ENCODE measurements at places on chromosomes 5 and 9. TPM values are rescaled to one million over a fixed set of nuclear protein-coding genes. Genes with fewer than 3 reads are reported as not detected.

DNA sequence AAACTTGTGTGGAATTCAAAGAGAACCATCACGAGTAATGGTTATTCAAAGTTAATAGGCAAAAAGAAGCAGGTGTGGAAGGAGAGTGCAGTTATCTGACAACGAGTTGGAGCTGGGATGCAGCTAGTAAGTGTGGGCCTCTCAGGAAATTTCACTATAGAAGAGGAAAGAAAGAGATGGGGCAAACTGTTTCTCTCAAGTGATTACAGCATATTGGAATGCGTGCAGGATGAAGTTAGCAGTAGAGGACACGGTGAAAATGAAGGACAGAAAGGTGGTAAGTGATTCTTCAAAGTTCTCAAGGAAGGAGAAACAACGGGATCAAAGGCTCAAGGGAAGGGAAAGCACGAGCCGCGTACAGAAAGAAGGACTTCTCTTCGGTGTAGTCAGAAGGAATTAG lies 84.0 kb downstream of the ADAMTS12 start:
- H3K36me3 ChIP-seq: no peaks in the 10 kb centered on the region
- DNase-seq: no peak
- H3K27ac ChIP-seq: peak overlapping the region; percentile 52

GRCh38 chr5:87243161-87243844 lies 24.4 kb upstream of the RASA1 start:
- no peak overlapping the region for H3K27ac ChIP-seq
- peak; percentile 13 for DNase-seq
- H3K4me3 ChIP-seq: no peak overlapping the region
- no peaks in the 10 kb centered on the region for H3K36me3 ChIP-seq

GRCh38 chr9:114559830-114560513 lies 27.6 kb upstream of the ATP6V1G1 start:
- H3K36me3 ChIP-seq: no peaks in the 10 kb centered on the region
- peak; percentile 30 for DNase-seq
- peaks cover 13% of the 10 kb centered on the region for H3K27me3 ChIP-seq

DNA sequence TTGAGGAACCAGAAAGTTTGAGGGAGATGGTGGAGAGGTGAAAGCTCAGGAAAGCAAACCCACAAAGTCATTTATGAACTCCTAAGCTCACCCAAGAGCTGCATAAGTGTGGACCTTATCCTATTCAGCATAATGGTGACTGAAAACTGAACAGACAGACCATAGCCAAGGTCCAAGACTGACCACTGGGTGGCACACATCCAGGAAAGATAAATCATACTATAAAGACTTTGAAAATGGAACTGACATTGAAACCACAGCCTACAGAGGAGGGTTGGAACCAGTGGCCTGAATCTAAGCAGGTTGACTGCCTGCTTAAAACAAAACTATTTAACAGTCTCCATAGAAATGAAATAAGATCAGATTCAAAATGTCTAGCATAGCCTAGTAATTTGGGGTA lies 121.0 kb upstream of the RGS7BP start:
- no peaks in the 10 kb centered on the region for H3K36me3 ChIP-seq
- H3K27me3 ChIP-seq: no peaks in the 10 kb centered on the region
- H3K27ac ChIP-seq: no peak overlapping the region
- no peaks in the 10 kb centered on the region for H3K4me1 ChIP-seq
- H3K4me3 ChIP-seq: no peak overlapping the region

DNA sequence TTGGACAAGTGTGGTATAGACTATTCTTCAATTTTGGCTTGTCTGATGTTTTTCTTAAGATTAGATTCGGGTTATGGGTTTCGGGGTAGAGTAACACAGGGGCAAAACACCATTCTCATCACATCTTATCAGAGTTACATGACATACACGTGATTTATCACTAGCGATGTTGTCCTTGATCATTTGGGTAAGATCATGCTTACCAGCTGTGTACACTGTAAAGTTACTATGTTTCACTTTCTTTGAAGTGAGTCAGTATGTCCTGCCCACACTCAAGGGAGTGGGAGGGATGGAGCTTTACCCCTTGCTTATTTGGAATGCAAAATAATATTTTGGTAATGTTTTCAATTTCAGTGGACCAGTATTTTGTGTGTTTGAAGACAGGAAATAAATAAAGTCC lies 101.8 kb upstream of the TAF11L2 start:
- no peak for DNase-seq
- no peaks in the 10 kb centered on the region for H3K36me3 ChIP-seq
- H3K27me3 ChIP-seq: no peaks in the 10 kb centered on the region
- H3K4me1 ChIP-seq: peaks cover 15% of the 10 kb centered on the region
- H3K27ac ChIP-seq: peak overlapping the region; percentile 68

DNA sequence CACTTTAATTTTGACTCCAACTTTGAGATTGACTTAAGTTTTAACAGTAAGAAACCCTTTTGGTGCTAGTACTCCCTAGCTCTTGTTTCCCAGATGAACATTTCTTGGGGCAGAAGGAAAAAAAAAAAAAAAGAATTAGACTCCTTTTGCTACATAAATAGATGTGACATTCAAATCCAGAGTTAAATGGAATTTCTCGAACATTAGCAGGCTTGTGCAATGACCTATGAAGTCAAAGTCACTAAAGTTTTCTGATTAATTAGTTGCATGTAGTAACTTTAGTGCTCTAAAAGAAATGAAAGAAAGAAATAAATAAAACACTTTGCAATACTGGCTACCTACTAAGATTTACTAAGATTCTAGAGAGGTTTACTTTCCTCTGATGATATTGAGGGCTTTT lies 106.8 kb downstream of the TMEM174 start:
- DNase-seq: no peak
- H3K4me1 ChIP-seq: peaks cover 7% of the 10 kb centered on the region
- H3K27ac ChIP-seq: no peak overlapping the region
- no peak overlapping the region for H3K4me3 ChIP-seq
- no peaks in the 10 kb centered on the region for H3K27me3 ChIP-seq

DNA sequence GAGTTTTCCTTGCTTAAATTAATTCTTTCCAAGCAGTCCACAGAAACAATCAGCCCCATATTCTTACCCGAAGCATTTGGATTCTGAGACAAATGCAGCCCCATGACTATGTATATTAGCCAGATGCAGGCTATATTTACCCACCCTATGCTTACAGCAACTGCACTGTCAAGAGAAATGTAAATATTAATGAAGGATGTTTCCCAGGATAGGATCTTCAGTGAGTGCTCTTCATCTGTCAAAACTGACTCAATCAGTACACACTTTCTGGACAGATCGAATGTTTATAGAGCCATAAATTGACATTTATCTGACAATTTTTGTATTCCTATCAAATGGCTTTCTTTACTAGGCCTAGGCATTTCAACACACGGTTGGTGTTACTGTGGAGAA lies 725.3 kb upstream of the SEMA6A start:
- no peak overlapping the region for H3K27ac ChIP-seq
- no peaks in the 10 kb centered on the region for H3K36me3 ChIP-seq
- DNase-seq: no peak
- H3K27me3 ChIP-seq: no peaks in the 10 kb centered on the region
- H3K4me1 ChIP-seq: peaks cover 9% of the 10 kb centered on the region

DNA sequence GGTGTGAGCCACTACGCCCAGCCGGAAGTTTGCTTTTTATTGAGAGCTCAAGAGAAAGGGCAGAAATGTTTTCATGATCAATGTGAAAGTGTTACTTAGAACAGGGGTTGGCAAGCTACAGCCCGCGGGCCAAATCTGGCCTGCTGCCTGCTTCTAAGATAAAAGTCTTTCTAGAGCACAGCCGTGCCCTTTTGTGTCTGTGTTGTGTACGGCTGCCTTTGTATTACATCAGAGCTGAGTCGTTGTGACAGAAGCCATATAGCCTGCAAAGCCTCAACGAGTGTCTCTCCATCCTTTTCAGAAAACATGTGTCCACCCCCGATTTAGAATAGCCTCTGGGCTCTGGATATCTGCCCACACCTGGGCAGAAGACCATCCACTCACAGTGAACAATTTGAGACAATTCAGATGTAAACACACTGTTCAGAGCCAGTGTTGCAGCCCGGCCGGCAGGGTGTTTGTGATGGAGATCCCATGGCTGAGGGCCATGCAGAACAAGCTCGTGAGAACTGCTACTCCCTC lies 28.8 kb downstream of the AK8 start:
- H3K36me3 ChIP-seq: no peaks in the 10 kb centered on the region
- peak overlapping the region; percentile 55 for H3K27ac ChIP-seq
- no peak overlapping the region for H3K4me3 ChIP-seq
- DNase-seq: peak; percentile 33
- H3K4me1 ChIP-seq: no peaks in the 10 kb centered on the region
- no peaks in the 10 kb centered on the region for H3K27me3 ChIP-seq

DNA sequence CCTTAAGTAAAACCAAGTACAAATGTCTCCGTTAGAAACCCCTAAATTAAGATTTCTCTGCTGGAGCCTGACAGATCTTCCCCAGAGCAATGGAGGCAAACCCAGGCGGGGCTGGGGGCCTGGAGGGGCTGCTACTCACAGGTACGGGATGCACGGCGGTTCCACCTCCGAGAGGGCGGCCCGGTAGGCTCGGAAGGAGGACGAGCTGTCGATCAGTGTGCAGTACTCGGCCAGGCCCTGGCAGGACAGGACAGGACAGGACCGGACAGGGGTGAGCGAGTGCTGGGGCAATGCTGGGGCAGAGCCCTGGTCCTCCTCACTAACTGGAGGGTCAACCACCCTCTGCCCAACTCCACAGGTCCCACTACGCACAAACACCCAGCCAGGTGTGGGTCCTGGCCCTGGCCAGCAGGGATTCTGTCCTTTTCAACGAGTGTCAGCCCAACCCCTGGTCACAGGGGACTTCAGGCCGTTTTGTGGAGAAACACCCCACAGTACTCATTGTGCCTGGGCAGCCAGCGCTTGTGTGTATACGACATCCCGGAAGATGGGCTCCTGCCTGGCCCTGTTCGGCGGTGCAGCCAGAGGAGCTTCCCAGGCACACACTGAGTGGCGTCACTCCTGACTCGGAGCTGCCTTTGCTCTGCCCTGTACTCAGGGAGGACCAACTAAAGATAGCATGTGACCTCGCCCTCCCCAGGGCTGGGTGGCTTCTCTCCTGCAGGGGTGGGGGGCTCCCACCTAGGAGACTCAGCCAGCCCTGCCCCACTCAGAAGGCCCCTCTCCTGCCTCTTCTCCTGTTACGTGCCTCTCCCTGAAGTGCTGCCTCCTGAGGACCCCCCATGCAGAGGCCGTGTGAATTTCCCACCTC lies 37.4 kb downstream of the PRRT1B start:
- H3K36me3 ChIP-seq: no peaks in the 10 kb centered on the region
- no peaks in the 10 kb centered on the region for H3K27me3 ChIP-seq
- no peaks in the 10 kb centered on the region for H3K4me1 ChIP-seq
- DNase-seq: no peak

GRCh38 chr5:139637438-139638089 lies 10.6 kb upstream of the CXXC5 start:
- H3K4me3 ChIP-seq: peak overlapping the region; percentile 42
- DNase-seq: peak; percentile 91
- H3K4me1 ChIP-seq: peaks cover 48% of the 10 kb centered on the region
- no peaks in the 10 kb centered on the region for H3K27me3 ChIP-seq
- H3K27ac ChIP-seq: peak overlapping the region; percentile 93

The SH3RF2 gene
- 34.1 TPM for polyA plus RNA-seq

The PLEKHG4B gene
- 6.7 TPM for polyA plus RNA-seq

The NDST1 gene
- 42.5 TPM for polyA plus RNA-seq

The UNC13B gene
- polyA plus RNA-seq: 10.4 TPM

The PCDHB7 gene
- 0.56 TPM for polyA plus RNA-seq

The EGFL7 gene
- 82.6 TPM for polyA plus RNA-seq

The AFAP1L1 gene
- polyA plus RNA-seq: 1.8 TPM
